ENCODE measurements at places on chromosomes 1 and 21.

DNA sequence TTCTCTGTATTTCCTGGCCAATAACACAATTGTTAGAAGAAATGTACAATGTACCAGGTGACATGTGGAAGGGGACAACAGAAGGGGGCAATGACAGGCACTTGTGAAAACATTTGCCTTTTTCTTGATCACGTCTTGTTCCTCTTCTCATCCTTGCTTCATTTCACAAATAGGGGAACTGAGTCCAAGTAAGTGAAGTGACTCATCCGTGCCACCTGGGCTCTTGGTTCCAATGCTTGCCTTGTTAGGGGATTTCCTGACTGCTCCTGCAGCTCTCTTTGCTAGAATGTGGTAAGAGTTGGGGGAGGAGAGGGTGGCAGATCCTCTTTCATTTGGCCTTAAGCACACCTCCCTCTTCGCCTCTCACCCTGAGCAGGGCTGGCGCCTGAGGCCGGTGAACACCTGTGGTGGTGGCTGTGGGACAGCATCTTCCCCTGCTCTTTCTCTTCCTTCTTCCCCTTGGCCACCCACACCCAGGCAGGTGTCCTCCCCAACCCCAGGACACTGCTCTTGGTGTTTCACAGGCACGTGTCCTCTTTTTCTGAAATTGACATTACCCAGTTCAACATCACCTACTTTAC, 2.2 kb upstream of the RHEX start:
- H3K4me1 ChIP-seq = no peaks in the 10 kb centered on the region
- H3K27ac ChIP-seq = no peak overlapping the region
- H3K4me3 ChIP-seq = no peak overlapping the region
- no peaks in the 10 kb centered on the region for H3K27me3 ChIP-seq
- DNase-seq = no peak

GRCh38 chr21:45887788-45888187, 93.8 kb upstream of the COL6A1 start:
- H3K27ac ChIP-seq = no peak overlapping the region
- no peak for DNase-seq
- H3K27me3 ChIP-seq = no peaks in the 10 kb centered on the region
- H3K4me3 ChIP-seq = no peak overlapping the region
- no peaks in the 10 kb centered on the region for H3K4me1 ChIP-seq

- H3K27ac ChIP-seq = no peak overlapping the region
- peaks cover 34% of the 10 kb centered on the region for H3K4me1 ChIP-seq
Observed at GRCh38 chr1:19465123-19465522, 20.2 kb downstream of the CAPZB start.

GRCh38 chr1:242448910-242449645, 75.4 kb downstream of the PLD5 start:
- peaks cover 6% of the 10 kb centered on the region for H3K4me1 ChIP-seq
- no peak overlapping the region for H3K27ac ChIP-seq
- no peaks in the 10 kb centered on the region for H3K36me3 ChIP-seq
- H3K27me3 ChIP-seq = no peaks in the 10 kb centered on the region
- no peak overlapping the region for H3K4me3 ChIP-seq
- DNase-seq = no peak

Data from H1 (cell line).